IMR-90 (cell line): ENCODE measurements at places on chromosomes 13 and 19.

- H3K36me3 ChIP-seq: no peaks in the 10 kb centered on the region
- H3K27ac ChIP-seq: no peak overlapping the region
- no peaks in the 10 kb centered on the region for H3K4me1 ChIP-seq
Observed at GRCh38 chr13:74299721-74300120, 165.5 kb upstream of the KLF12 start.

DNA sequence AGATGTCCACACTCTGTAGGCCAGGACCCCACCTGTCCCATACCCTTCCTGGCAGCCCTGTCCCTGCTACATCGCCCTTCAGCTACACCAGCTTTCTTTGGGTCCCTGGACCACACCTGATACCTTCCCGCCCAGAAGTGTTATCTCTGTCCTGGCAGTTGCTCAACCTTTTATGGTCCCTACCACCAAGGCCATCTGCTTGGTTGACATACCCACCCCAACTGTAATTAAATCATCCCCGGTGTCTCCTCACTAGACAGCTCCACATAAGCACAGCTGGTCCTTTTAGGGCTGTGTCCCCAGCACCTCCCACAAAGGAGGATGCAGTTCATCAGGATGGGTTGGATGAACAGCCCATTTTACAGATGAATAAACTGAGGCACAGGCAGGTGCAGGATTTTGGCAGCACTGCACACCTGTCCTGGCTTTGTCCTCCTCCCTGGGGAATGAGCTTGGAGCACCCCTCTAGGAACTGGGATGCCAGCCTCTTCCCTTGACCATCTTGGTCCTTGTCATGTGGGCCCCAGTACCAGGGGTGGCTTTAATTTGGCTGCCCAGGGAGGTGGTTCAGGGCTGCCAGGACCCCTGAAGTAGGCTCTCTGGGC lies 12.9 kb downstream of the NACC1 start:
- peaks cover 13% of the 10 kb centered on the region; the same call in 1 of the 2 replicates for H3K4me1 ChIP-seq
- H3K4me3 ChIP-seq: no peak overlapping the region
- DNase-seq: no peak
- no peak overlapping the region for H3K27ac ChIP-seq

DNA sequence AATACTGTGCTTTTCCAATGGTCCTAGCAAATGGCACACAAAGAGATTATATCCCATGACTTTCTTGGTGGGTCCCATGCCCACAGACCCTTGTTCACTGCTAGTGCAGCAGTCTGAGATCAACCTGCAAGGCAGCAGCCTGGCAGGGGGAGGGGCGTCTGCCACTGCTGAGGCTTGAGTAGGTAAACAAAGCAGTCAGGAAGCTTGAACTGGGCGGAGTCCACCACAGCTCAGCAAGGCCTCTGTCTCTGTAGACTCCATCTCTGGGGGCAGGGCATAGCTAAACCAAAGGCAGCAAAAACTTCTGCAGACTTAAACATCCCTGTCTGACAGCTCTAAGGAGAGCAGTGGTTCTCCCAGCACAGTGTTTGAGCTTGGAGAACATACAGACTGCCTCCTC lies 82.9 kb downstream of the ZNF737 start:
- no peaks in the 10 kb centered on the region for H3K27me3 ChIP-seq
- H3K27ac ChIP-seq: no peak overlapping the region
- H3K4me3 ChIP-seq: no peak overlapping the region
- H3K4me1 ChIP-seq: no peaks in the 10 kb centered on the region

- peak; percentile 26 for DNase-seq
- H3K27me3 ChIP-seq: peaks cover 9% of the 10 kb centered on the region
- H3K27ac ChIP-seq: no peak overlapping the region
- no peak overlapping the region for H3K4me3 ChIP-seq
- H3K4me1 ChIP-seq: no peaks in the 10 kb centered on the region
- H3K36me3 ChIP-seq: no peaks in the 10 kb centered on the region
Observed at GRCh38 chr19:35975608-35976214, 19.3 kb upstream of the SDHAF1 start.

DNA sequence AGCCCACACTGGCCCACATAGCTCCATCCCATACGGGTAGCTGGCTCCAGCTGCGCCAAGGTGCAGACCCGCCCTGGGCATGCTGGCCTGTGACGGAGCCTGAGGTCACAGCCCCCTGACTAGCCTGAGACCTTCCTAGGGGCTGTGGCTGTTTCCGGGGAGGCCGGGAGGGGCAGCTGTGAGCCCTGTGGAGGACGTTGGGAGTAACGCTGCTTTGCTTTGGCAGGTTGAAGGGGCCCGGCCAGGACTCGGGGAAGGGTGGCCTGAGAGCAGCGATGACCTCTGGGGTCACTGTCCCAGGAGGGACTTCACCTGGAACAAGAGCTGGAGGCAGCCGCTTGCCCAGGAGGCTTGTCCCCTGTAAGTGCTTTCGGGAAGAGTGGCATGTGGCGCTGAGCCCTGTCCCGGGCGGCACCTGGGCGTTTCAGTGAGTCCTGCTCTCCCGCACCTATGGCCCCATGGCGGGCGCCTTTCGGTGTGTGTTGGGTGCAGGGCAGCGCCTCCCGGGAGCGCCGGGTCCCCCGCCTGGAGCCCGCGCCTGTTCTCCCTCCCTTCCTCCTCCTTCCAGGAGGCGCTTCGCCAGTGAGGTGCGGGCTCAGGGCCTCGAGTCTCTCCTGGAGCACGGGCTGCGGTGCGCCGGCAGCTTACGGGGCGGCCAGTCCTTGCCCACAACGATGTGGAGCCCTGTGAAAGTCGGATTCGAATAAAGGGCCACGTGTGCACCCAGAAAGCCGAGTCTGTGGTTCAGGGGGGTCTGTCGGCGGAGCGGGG lies 1.1 kb upstream of the FAM174C start:
- peaks cover 25% of the 10 kb centered on the region for H3K4me1 ChIP-seq
- no peak for DNase-seq
- H3K4me3 ChIP-seq: no peak overlapping the region
- peaks cover 52% of the 10 kb centered on the region for H3K36me3 ChIP-seq
- H3K27ac ChIP-seq: peak overlapping the region; percentile 75

- H3K27me3 ChIP-seq: no peaks in the 10 kb centered on the region
- H3K4me1 ChIP-seq: no peaks in the 10 kb centered on the region
- DNase-seq: no peak
Observed at GRCh38 chr13:71768881-71769280, 98.1 kb downstream of the DACH1 start.
